ENCODE measurements at places on chromosomes 5 and 9. TPM values are rescaled to one million over a fixed set of nuclear protein-coding genes. Genes with fewer than 3 reads are reported as not detected.

The FAF2 gene
- total RNA-seq, result 17.5 TPM

- H3K27me3 ChIP-seq, result no peaks in the 10 kb centered on the region
- H3K27ac ChIP-seq, result no peak overlapping the region
- H3K4me3 ChIP-seq, result no peak overlapping the region
- H3K4me1 ChIP-seq, result no peaks in the 10 kb centered on the region
- no peaks in the 10 kb centered on the region for H3K36me3 ChIP-seq
- no peak for DNase-seq
Observed at GRCh38 chr9:130672466-130672865, 8.1 kb downstream of the PRDM12 start.

The BNC2 gene
- total RNA-seq, result 0.80 TPM

GRCh38 chr5:1709171-1709803 lies 90.3 kb downstream of the MRPL36 start:
- H3K27me3 ChIP-seq, result no peaks in the 10 kb centered on the region
- no peak overlapping the region for H3K4me3 ChIP-seq
- H3K36me3 ChIP-seq, result no peaks in the 10 kb centered on the region
- H3K27ac ChIP-seq, result no peak overlapping the region

The STPG3 gene
- not detected for total RNA-seq

Measured in right lobe of liver (tissue), 6 donors.